ENCODE measurements at places on chromosomes 2 and 18.

GRCh38 chr2:11513319-11513718 is 20.5 kb upstream of the GREB1 start:
- DNase-seq: no peak

DNA sequence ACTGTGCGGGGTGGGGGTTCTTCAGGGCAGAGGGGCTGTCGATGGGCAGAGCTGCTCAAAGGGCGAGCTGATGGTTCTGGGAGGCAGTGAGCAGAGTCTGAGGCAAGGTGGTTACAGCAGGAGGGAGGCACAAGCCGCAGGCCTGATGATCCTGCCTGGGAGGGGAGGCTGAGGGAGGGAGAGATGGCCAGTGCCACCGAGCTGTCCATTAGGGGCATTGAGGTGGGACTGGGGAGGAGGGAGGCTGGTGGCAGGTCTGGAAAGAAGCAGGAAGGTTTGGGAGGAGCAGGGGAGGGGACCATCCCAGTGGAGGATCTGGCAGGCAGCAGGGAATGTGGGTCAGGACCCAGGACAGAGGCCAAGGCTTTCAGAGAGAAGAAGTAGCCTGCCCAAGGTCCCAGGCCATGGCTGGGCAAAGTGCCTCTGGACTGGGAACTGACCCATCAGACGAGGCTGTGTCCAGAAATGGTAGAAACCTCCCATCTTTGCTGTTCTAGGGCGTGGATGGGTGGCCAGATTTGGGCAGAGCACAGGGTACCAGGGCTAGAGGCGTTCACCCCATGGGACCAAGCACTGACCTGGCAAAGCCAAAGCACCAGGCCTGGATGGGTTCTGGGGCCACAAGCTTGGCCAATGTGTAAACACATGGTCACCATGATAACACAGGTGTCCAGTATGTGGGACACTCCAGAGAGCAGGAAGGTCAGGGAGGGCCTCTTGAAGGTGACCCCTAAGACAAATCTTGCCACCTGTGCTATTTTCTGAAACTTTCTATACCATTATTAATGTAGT is 55.5 kb downstream of the INHBB start:
- DNase-seq: no peak

DNA sequence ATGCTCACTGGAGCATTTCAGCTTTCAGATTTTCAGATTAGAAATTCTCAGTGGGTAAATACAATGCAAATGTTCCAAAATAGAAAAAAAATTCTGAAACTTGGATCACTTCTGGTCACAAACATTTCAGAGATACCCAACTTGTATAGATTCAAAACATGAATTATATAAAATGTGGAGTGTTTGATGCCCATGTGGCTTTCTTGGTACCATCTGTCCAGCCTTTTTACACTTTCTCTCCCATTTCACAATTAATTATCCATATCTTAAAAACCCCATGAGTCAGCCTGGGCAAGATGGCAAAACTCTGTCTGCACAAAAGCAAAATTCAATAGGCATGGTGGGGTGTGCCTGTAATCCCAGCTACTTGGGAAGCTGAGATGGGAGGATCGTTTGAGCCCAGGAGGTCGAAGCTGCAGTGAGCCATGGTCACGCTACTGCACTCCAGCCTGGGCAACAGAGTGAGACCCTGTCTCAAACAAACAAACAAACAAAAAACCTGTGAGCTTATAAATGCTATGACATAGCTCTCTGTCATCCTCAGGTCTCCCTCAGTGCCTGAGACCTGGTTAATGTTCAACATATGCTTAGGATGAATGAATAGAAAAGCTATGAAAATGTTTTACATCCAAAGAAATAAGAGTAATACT is 146.3 kb upstream of the TTC39C start:
- no peak for DNase-seq

GRCh38 chr2:236121546-236121945 is 46.6 kb downstream of the GBX2 start:
- DNase-seq: no peak

DNA sequence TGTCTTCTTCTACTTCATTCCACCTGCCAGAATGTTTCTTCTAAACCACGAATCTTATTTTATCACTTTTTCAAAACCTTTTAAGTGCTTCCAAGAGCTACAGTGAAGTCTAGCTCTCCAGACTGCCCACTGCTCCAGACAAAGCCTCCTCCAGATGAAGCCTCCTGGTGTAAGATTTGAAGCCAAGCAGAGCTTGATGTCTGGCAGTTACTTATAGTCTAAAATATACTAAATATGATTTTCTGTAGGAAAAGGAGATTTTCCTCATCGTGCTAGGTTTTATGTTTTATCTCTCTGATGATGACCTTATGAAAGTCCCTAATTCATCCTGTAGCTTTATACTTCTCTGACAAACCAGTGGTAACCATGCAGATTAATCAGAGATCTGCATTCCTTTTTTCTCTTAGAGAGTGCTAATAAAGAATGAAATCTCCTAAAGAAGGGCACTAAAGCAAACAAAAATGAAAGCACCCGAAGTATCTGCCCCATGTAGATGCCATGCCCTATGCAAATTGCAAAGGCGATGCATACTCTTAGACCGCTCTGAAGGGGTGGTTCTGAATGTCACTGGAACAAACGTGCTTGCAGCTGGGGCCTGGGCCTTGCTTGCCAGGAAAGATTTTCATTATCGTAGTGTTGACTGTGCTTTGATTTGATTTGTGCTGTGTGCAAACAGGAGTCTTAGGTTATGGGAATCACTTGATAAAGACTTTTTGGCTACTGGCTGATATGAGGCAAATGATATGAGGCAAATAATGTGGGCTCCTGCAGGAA is 314.2 kb downstream of the PID1 start:
- DNase-seq: no peak
